ENCODE measurements at places on chromosomes 4 and X. TPM values are rescaled to one million over a fixed set of nuclear protein-coding genes. Genes with fewer than 3 reads are reported as not detected.
A peak's percentile ranks its signal among the peaks of the same experiment; 100 is the strongest.

GRCh38 chr4:58679886-58680285 is 1569.7 kb upstream of the IGFBP7 start:
- peak; percentile 42 for DNase-seq

DNA sequence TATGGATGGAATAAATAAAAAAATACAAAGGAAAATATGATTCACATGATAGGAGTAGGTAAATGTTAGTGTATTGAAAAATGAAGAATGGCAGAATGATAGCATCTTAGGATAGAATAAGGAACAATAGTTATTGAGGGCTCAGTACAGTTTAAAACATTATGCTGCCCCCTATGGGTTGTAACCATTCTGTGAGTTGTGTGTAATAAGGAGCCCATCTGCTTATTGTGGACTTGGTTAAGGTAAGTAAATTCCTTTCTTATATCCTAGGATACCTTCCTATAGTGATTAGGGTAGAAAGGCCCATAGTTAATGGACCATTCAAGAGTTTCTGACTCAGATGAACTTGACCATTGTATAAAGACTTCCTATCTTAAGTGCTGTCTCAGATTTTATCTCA is 195.8 kb downstream of the PDHA2 start:
- DNase-seq = no peak

- no peak for DNase-seq
Measured at GRCh38 chr4:145656156-145656555, 23.8 kb upstream of the C4orf51 start.

- DNase-seq = no peak
Measured at GRCh38 chr4:129668092-129668491, 572.1 kb downstream of the C4orf33 start.

GRCh38 chr4:189514209-189514608 is 426.5 kb upstream of the FRG1 start:
- DNase-seq = no peak

DNA sequence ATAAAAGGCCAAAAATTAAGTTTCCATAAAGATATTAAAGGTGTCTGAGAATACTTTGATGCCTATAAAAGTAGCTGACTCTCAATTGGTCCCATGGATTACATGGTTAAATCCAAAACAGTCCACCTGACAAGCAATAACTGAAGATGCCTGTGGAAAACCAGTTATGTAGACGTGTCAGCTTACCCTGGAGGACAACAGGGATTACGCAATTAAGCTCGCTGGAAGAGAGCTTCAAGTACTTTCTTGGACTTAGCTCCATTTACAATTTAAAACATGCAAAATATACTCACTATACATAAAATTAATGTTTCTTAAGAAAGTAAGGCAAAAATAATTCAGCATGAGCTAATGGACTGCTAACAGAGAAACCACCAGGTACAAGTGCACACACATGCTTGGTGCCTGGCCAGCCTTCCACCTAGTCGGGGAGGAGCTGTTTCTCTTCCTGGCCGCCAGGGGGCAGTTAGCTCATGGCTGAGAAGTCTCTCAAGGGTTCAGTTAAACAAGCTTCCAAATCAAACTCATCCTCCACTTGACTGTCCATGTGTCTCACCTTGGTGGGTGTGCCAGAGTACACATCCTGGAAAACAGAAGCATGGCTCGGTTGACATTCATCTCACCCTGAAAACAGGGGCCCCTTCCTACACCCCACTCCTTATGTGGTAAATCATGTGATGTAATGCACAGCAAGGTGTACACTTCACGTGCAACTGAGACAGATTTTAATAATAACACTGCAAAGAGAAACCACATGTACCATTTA is 9.2 kb upstream of the FAM53A start:
- peak; percentile 72 for DNase-seq

- no peak for DNase-seq
Measured at GRCh38 chrX:150869450-150869849, 29.0 kb downstream of the CD99L2 start.

DNA sequence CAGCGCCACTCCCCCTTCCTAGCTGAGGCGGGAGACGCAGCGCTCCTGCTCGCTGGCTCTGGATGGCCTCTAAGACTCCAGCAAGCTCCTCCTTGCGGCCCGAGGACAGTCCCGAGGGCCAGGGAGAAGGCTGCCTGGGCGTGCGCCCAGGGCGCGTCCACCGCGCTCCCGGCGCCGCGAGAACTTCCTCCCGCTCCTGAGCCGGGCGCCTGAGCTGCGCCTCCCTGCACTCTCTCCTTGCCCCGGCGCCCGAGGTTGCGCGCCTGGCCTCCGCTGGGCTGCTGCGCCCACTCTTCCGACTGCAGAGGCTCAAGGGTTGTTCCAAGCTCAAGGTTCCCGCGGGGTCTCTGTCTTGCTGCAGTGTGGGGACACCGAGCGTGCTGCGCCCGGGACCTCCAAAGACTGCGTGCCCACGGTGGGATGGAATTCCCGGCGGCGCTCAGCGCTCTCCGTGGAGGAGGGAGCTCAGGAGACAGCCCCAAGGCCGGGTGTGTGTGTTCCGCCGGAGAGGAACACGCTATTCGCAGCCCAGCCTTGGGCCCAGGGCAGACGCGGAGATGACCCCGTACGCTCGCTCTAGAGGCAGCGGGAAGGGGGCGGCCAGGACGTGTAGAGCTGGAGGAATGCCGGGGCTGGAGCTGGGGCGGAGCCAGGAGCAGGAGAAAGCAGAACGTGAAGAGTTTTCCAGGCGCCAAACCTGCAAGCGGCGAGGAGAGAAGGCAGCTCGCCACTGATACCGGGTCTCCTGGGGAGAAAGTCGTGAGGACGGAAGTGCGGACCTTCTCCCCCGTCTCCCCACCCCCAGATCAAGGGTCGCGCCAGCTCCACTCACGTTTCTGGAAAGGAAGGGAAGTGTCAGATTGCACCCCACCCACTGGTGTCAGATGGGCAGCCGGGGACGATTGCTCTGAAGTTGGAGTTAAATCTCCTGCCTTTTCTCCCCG is at the start of gene ARHGAP6:
ARHGAP6 (minus strand) TSS at position 753 of the 944 bp plus-strand sequence. CDS start 1,092 bp downstream, outside the sequence.
- DNase-seq = no peak

- DNase-seq = no peak
Measured at GRCh38 chrX:39169976-39170375, 368.7 kb downstream of the MID1IP1 start.

DNA sequence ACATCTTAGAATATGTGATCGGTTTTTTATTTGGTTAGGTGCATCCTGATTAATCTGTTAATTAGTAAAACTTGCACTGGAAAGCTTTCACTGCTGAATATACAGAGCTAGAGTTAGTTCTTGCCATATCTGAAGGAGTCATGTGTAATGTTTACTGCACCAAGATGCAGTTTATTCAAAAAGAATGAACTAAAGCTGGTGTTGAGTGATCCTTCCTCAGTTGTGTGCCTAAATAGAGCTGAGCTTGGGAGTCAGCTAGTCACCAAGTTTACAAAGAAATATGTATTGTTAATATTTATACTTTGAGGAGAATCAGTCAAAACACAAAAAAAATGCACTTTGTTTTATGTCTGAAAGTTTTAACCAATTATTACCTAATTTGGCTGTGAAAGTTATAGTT is 54.1 kb upstream of the FHDC1 start:
- DNase-seq = no peak

DNA sequence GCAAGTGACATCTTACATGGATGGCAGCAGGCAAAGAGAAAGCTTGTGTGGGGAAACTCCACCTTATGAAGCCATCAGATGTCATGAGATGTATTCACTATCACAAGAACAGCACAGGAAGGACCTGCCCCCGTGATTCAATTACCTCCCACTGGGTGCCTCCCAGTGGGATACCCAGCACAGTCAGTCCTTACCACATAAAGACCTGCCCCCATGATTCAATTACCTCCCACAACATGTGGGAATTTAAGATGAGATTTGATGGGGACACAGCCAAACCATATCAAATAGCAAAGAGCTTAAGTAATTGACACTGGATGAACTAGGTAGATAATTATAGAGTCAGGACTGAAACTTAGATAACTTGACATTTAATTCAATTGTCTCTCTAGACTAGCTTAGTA is 85.6 kb downstream of the SLIT2 start:
- no peak for DNase-seq

DNA sequence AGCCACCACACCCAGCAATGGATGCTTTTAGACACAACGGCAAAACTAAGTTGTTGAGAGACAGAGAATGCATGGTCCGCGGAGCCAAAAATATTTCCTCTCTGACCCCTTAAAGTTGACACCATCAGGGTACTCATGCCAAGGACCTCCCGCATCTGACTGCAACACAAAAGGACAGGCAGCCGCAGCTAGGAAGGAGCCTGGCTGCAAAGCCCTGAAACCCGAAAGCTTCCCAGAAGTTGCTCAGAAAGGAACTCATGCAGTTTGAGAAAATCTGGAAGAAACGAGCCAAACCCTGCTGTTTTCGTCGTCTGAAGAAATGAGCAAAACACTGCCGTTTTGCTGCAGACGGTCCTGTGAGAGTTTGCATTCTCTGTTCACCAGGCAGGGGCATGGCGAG is 16.5 kb downstream of the DHRSX start:
- DNase-seq = no peak

GRCh38 chrX:144637731-144638130 is 609.6 kb upstream of the SPANXN1 start:
- DNase-seq = no peak

DNA sequence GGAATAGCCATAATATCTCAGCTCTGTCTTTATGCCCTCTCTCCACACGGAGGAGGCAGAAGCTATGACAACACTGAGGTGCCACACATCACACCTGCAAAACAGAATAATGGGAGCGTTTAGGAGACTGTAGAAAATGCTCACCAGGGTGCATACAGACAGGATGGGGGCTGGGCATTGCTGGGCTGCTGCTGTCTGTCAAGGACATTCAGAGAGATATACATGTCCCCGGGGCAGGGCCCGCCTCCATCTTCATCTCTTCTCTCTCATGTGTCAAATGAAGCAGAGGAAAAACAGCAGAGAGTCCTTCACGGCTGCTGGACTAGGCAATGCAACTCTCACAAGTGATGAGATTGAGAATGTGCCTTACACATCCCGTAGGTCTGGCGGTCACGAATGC is 65.3 kb upstream of the DHRSX start:
- DNase-seq = no peak

- no peak for DNase-seq
Measured at GRCh38 chrX:38117485-38117884, 103.2 kb downstream of the SRPX start.

GRCh38 chrX:38268011-38268410 is 47.3 kb upstream of the SRPX start:
- DNase-seq = no peak

GRCh38 chr4:654871-655463 is 19.1 kb downstream of the ATP5ME start:
- DNase-seq = no peak

CCDC120 gene
- polyA plus RNA-seq = 11.7 TPM

SLC6A14 gene
- 0.27 TPM for polyA plus RNA-seq

HELT gene
- polyA plus RNA-seq = not detected

TIMP1 gene
- 73.2 TPM for polyA plus RNA-seq

RBMXL3 gene
- polyA plus RNA-seq = not detected

CFP gene
- 0.85 TPM for polyA plus RNA-seq
